ENCODE measurements at places on chromosomes 11 and 22.

- DNase-seq = no peak
Measured at GRCh38 chr22:22474733-22475132, 33.8 kb downstream of the ZNF280B start.

DNA sequence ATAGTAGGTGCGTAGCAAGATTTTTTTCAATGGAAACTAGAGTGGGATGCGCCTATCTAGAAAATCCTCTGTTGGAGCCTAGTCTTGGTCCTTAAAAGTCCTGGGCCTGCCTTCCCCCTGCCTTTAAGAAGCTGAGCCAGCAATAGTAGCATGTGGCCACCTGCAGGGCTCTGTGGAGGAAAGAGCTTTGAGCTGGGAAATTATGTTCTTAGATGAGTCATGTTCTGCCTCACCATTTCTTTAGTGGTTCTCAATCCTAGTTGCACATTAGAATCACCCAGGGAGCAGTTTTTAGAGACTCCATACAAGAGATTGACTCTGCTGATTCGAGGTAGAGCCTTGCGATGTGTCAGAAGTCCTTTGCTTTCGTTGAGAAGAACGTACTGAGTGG is 133.5 kb downstream of the COMMD9 start:
- DNase-seq = no peak

- no peak for DNase-seq
Measured at GRCh38 chr11:46352063-46352841, 5.0 kb downstream of the DGKZ start.

GRCh38 chr22:27621486-27622070 is 180.0 kb downstream of the MN1 start:
- DNase-seq = no peak

GRCh38 chr11:13338019-13338426 is 60.4 kb downstream of the BMAL1 start:
- peak; percentile 20 for DNase-seq

DNA sequence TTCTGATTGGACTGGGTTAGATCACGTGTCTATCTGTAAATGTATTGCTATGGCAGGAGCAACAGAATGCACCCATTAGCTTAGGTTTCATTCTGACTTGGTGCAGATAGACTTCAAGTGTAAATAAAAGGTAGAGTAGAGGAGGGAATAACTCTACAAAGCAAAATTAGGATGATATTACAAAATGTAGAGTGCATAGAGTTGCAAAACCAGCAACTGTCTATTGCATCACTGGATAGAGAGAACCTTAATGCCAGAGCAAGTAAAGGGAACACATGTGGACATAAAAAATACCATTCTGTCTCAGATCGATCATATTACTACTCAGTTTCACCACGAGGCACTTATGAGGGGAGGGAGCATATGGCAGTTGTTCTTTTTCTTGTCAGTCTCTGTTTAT is 22.0 kb upstream of the CAT start:
- no peak for DNase-seq

GRCh38 chr11:10503221-10503620 is 37.8 kb downstream of the RNF141 start:
- no peak for DNase-seq

DNA sequence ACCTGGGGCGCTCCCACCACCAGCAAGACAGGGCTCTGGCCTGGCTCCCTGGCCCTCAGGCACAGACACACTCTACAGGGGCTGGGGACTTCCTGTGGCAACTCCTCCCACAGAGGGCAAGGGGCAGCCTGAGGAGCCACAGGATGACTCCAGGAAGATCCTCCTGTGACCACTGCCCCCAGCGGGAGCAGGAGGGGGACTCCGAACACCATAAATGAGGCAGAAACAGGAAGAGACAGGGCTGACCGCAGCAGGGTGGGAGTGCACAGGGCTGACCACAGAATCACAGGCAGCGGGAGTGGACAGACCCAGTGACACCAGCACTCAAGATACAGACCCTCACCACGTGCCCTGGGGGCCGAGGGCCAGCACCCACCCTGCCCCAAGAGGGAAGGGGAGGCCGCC is 10.8 kb downstream of the ARAP1 start:
- DNase-seq = no peak

DNA sequence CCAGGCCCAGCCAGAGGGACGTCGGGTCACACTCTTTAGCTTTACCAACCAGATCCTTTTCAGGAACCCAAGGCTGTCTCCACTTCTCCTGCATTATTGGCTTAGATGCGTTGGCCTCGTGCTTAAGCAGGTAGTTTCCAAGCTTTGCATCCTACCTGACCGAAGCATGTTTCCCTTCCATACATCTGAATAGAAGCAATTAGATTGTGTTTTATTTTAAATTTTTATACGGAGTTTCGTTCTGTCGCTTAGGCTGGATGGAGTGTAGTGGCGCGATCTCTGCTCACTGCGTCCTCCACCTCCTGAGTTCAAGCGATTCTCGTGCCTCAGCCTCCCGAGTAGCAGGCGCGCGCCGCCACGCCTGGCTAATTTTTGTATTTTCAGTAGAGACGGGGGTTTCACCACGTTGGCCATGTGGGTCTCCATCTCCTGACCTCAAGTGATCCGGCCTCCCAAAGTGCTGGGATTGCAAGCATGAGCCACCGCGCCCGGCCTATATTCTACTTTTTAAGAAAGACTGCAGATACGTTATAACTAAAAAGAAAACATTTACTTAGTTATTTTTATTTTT is 677 bp downstream of the DYNC2H1 start:
- DNase-seq = no peak

GRCh38 chr11:36534276-36534840 is 24.3 kb upstream of the TRAF6 start:
- no peak for DNase-seq

DNA sequence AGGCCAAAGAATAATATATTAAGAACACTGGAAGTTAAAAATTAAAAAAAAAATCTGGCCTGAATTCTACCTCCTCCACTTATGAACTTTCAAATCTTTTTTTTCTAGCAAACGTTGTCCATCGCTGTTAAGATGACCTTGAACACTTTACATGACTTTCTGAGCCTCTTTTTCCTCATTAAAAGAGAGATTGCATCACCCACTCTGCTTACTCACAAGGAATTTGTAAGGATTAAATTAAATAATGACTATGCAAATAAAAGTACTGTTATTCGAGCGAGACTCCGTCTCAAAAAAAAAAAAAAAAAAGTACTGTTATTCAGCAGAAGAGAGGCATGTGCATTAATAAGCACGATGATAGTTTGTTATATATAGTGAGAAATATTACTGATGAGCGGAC is 285.1 kb upstream of the CCDC90B start:
- DNase-seq = no peak

DNA sequence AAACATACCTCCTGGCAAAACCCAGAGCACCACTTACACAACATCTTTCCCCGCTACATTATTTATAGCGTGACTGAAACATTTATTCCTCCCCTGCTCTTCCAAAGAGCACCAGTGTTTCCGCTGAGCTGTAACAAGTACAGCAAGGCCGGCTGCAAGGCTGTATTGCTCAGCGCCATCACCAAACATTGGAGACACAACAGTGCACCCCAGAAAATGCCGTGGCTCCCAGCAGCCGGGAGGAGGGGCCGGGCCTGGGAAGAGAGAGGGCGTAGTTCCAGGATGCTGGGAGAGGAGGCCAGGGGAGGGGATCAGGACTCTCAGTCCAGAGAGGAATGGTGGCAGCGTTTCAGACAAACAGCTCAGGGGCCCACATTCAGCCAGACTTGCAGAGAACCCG is 133.2 kb downstream of the DSCAML1 start:
- no peak for DNase-seq

GRCh38 chr11:115963156-115963555 is 458.9 kb upstream of the CADM1 start:
- DNase-seq = no peak

DNA sequence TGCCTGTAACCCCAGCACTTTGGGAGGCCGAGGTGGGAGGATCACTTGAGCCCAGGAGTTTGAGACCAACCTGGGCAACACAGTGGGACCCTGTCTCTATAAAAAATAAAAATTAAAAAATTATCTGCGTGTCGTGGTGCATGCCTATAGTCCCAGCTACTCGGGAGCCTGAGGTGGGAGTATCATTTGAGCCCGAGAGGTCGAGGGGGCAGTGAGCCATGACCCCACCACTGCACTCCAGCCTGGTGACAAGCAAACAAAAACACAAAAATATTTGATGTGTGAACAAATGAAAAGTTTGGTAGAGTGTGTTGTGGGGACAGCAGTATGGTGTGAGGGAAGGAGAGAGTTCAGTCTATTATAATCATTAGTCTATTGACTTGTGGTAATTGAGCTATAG is 90.8 kb upstream of the PARVA start:
- no peak for DNase-seq

- DNase-seq = peak; percentile 95
Measured at GRCh38 chr11:43969543-43969942, 27.1 kb downstream of the C11orf96 start.

- DNase-seq = no peak
Measured at GRCh38 chr22:49188091-49188490, 639.6 kb downstream of the BRD1 start.

DNA sequence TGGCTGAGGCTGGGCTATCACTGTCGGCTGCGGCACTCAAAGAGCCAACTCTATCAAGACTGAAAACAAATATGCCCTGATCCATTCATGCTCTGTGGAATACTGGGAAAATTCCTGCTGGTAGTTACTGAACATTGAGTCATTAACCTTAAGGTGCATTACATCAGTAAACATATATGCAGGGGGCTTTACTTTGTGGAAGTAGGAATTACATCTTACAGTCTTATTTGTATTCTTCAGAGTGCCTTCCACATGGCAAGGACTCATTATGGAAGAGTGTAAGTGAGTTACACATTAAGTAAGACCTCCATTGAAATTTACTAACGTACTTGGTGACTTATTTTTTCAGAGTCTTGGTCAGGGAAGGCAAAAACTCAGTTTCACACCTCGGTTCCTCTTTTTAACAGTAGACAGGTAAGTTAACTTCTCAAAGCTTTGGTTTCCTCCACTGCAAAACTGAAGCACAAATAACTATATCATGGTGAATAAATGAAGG is 4.5 kb downstream of the OR5B21 start:
- DNase-seq = no peak

DNA sequence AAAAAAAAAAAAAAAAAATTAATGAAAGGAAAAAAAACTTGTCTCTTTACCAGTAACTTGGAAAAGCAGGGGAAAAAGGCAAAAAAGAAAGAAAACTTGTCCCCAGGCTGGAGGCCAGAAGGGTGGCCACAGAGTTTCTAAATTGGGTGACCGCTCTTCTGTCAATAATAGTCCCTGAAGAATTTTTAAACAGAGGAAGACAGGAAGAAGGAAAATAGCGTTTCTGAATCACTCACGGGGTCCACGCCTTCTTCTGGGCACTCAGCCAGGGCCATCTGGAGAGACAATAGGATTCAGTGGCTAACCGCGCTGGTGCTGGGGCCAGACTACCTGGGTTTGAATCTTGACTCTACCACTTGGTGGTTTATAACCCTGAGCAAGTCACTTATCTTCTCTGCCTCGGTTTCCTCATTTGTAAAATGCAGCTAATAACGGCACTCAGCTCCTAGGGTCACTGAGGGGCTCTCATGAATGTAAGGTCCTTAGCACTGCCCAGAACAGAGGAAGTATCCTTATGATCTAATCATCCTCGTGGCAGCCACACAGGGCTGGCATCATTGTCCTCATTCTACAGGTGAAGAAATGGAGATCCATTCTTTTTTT is 7.0 kb downstream of the C11orf86 start:
- peak; percentile 63 for DNase-seq

DNA sequence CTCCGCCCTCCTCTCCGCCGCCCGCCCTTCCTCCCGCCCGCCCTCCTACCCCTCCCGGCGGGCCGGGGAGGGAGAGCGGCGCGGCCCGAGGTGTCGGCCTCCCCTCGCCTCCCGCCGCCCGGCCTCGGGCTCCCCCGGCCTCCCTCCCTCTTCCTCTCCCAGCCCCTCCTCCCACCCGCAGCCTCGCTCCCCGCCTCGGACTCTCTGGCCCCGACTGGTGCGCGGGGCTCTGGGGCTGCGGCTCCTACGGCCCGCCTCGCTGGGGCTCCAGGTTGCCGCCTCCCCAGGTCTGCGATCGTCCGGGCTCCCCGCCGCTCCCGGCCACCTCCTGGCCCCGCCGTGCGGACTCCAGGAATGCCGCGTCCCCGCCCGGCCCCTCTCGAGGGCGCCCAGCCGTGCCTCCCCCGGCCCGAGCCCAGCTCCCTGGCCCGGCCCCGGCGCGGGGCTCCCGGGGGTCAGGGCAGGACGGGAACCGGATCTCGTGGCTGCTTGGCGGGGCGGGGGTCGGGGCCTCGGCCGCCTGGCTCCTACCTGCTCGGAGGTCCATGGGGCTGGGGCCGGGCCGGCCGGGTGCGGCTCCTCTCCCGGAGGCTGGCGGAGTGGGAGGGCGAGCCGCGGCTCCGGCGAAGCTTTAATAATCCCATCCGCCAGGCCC is at the start of gene CLCF1:
Gene CLCF1, minus strand, starts transcription at position 606 of the 655 bp plus-strand sequence. Its CDS starts 59 bp downstream, at position 547.
- no peak for DNase-seq

DNA sequence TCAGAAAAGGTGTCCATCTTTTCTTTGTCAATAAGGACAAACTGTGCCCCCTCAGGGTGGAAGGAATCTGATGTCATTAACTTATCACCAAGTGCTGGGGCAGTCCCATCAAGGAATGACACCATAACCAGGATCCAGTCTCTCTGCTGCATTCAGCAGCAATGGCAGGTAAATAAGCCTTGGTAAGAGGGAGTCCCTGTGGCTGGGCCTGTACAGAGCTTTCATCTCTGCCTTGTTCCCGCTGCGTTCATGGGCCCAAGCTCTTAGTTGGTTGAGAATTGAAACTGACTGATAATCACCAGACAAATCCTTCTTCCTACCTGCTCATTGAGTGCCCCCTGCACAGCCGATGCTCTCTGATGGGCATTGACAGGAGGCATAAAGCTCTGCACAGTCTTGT is 22.7 kb downstream of the EIF3F start:
- no peak for DNase-seq

- DNase-seq = no peak
Measured at GRCh38 chr11:11373934-11374333, 20.9 kb upstream of the CSNK2A3 start.

- DNase-seq = no peak
Measured at GRCh38 chr22:45204819-45205218, 35.9 kb downstream of the KIAA0930 start.

- peak; percentile 38 for DNase-seq
Measured at GRCh38 chr22:28075358-28075981, 156.4 kb upstream of the PITPNB start.

- no peak for DNase-seq
Measured at GRCh38 chr11:110797453-110797852, 85.2 kb upstream of the ARHGAP20 start.

GRCh38 chr11:5243816-5244180 is 5.9 kb downstream of the HBG1 start:
- DNase-seq = no peak
